ENCODE measurements at places on chromosomes 11 and 22.

DNA sequence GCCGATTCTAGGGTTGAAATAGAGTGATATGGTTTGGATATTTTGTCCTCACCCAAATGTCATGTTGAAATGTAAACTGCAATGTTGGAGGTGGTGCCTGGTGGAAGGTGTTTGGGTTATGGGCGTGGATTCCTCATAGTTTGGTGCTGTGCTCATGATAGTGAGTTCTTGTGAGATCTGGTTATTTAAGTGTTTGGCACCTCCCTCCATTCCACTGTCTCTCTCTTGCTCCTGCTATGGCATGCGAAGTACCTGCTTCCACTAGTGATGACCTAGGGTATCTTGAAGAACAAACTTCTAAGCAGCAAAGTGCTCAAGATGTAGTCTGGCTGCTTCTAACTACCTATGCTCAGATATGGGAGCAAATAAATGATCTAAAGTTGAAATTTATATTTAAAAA, 56.0 kb upstream of the TSPAN18 start:
- DNase-seq, result no peak

GRCh38 chr11:123166071-123166559, 28.9 kb downstream of the CLMP start:
- no peak for DNase-seq

DNA sequence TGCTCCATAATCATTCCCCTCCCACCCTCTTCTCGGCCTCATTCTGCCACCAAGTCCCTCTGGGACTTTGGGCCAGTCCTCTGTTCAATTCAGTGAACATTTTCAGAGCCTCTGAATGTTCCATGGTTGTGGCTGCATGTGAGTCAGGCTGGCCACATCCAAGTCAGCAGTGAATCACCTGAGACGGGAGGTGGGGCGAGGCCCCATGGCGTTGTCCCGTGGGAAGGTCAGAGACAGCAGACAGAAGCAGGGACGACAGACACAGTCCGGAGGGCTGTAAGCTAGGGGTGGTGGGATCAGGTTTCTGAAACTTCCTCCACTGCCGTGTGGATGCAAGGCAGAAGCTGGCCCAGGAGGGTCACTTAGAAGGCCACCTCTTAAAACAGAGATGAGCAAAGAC, 324.8 kb downstream of the MN1 start:
- no peak for DNase-seq

- peak; percentile 68 for DNase-seq
Observed at GRCh38 chr11:128324531-128325141, 262.7 kb downstream of the ETS1 start.

DNA sequence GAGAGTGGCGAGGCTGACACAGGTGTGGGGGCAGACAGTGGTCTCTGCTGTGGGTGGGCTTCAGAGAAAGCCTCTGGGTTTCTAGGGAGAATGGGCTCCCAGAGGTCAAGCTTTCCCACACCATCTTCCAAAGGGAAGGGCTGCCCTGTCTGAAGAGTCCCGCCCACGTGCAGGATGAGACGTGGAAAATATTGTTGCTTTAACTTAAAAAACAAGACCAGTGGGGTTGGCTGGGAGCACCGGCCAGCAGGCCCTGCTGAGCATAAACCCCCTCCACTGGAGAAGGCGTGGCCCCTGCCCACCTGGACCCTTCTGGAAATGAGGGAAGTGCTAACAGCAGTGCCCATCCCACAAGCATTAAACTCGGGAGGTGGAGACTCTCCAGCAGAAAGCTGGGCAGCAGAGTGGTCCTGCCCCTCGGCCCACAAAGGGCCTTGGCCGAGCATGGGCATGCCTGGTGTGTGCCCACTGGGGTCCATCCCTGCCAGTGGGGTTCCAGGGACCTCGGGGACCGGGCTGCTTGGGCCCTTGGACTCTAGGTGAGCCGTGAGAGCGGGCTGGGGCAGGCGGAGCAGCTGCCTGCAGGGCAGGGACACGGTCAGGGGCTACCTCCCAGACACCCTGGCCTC, 15.4 kb downstream of the SELENOO start:
- DNase-seq, result no peak

- DNase-seq, result no peak
Observed at GRCh38 chr11:96538622-96539021, 148.8 kb downstream of the JRKL start.
